ENCODE measurements at places on chromosomes 5 and 9. TPM values are rescaled to one million over a fixed set of nuclear protein-coding genes. Genes with fewer than 3 reads are reported as not detected.

Gene ANKRA2
- total RNA-seq = 28.7 TPM

Gene DRD1
- total RNA-seq = not detected

Gene SLC4A9
- total RNA-seq = not detected

Gene DND1
- total RNA-seq = 15.5 TPM

Gene FRMD3
- 2.6 TPM for total RNA-seq

GRCh38 chr5:153893817-153894216 lies 144.9 kb downstream of the FAM114A2 start:
- DNase-seq = no peak

DNA sequence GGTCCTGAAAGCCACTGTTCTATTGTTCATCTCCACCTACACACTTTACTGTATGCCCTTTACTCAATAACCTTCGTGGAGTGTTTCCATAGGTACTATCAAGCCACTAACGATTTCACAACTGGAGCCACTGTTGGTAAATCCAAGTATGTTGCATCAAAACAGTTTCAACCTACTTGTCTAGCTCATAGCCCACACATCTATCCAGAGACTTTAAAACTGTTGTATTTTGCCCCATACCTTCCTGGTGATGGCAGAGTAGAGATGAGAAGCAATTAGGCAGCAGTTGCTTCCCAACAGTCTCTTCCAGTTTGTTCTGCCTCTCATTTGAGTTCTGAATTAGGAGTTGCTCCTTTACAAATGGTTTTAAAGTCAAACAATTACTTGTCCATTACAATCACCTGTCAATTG lies 607 bp downstream of the FAXDC2 start:
- no peak for DNase-seq

DNA sequence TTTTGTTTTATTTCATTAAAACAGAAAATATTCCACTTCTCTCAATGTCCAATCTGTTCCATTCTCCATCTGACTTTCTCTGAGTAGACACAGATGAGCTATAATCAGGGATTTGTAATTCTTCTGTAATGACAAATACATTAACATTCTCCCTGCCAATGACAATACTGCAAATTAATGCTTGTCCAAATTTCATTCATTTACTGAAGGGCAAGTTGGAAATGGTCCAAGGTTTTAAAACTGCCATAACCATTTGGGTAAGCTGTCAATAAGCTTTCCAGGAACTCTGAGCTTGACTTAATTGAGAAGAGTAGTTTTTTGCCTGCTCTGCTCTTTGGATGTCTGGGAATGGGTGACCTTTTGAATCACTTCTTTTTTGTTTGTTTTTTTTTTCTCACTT lies 253.5 kb downstream of the DMRTA1 start:
- no peak for DNase-seq

DNA sequence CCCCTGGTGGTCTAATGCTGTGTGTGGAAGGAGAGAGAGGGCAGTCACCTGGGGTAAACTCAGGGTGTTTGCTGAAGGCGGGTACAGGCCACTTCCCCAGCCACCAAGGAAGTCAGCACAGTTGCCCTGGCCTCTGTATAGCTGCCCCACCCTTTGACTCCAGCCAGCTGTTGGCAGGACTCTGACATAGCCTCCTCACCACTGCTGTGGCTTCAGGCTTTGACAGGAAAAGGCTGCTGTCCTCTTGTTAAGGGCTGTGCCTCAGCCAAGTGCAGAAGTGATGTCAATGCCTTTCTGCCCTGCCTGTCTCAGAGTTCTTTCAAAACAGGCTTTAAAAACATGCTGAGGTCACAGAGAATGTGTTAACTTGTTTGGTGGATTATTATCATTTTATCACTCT lies 487.2 kb upstream of the KLF4 start:
- DNase-seq = no peak

GRCh38 chr9:108224716-108225115 lies 631.1 kb downstream of the ACTL7B start:
- no peak for DNase-seq

All from GM23338 (cell line).